K562 (cell line): ENCODE measurements at places on chromosomes 2 and 18. TPM values are rescaled to one million over a fixed set of nuclear protein-coding genes. Genes with fewer than 3 reads are reported as not detected.

GRCh38 chr2:219733746-219734145, 106.3 kb downstream of the SLC4A3 start:
- no peak overlapping the region for H3K4me3 ChIP-seq
- no peak for DNase-seq
- H3K4me1 ChIP-seq: peaks cover 8% of the 10 kb centered on the region; the same call in 2 of the 3 replicates

GRCh38 chr2:98547092-98547790, 61.1 kb downstream of the COA5 start:
- peaks cover 9% of the 10 kb centered on the region; the same call in 2 of the 3 replicates for H3K4me1 ChIP-seq
- no peaks in the 10 kb centered on the region for H3K27me3 ChIP-seq
- peaks cover 29% of the 10 kb centered on the region; the same call in 1 of the 3 replicates for H3K36me3 ChIP-seq
- DNase-seq: no peak
- H3K4me3 ChIP-seq: no peak overlapping the region
- no peak overlapping the region for H3K27ac ChIP-seq

- peak; percentile 51 for DNase-seq
- no peaks in the 10 kb centered on the region for H3K27me3 ChIP-seq
- H3K36me3 ChIP-seq: peaks cover 5% of the 10 kb centered on the region; the same call in 2 of the 3 replicates
- H3K27ac ChIP-seq: peak overlapping the region; percentile 93
- H3K4me3 ChIP-seq: no peak overlapping the region
- peaks cover 52% of the 10 kb centered on the region for H3K4me1 ChIP-seq
Observed at GRCh38 chr2:98507461-98507860, 62.8 kb downstream of the INPP4A start.

DNA sequence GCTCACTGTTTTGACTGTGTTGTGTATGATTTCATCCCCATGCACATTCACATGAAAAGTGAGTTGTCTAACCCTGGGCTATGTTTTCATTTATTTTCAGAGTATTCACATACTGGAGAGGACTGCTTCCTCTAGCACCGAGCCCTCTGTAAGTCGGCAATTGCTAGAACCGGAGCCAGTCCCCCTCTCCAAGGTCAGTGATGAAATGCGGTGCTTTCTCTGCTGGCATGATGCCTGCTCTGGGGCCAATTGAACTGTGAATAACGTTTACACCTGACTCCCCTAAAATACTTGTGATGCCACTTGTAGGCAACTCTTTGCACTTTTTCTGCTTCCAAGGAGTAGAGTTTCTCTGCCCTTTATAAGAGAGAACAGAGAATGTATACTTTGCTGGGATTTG, 126.9 kb downstream of the PRKRA start:
- H3K27ac ChIP-seq: no peak overlapping the region
- no peak for DNase-seq
- 0 out of 3 replicates have a peak, but pooled peaks cover 3% of the 10 kb centered on the region for H3K4me1 ChIP-seq
- no peak overlapping the region for H3K4me3 ChIP-seq
- H3K27me3 ChIP-seq: no peaks in the 10 kb centered on the region

DNA sequence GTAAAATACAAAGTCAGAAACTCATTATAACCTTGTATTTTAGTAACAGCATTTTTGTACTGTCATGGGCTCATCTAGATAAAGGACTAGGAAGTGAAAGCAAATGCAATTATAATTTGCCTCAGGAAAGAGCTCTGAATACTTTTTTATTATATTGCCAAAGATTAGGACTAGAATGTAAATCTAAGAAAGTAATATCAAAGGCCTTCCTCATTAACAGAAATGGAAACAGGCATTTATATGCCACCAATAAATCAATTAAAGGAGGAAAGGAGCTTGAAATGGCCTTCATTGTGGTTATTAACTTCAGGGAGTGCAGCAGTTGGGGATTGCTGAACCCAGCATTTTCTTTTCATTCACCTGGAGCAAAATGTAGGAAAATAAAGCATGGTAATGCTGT, 39.6 kb downstream of the DTNA start:
- no peaks in the 10 kb centered on the region for H3K36me3 ChIP-seq
- no peaks in the 10 kb centered on the region for H3K27me3 ChIP-seq
- no peaks in the 10 kb centered on the region for H3K4me1 ChIP-seq
- DNase-seq: no peak
- H3K27ac ChIP-seq: no peak overlapping the region

DNA sequence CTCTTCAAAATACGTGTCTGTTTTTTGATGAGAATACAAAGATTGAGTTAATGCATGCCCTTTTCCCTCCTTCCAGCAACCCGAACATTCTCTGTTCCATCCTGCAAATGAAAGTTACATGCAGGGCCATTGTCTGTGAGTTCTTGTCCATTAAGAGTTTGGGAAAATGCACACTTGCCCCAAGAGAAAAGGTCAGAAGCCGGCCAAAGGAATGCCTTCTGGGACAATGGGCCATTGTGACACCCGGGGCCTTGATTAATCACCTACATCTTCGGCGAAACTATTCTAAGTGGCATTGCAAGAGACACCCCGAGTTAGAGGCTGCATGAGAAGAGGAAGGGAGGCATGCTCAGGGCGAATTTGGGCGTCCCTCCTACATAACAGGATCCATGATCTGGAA, 73.7 kb upstream of the COPS8 start:
- H3K36me3 ChIP-seq: no peaks in the 10 kb centered on the region
- no peak overlapping the region for H3K27ac ChIP-seq
- peaks cover 6% of the 10 kb centered on the region for H3K27me3 ChIP-seq
- no peak overlapping the region for H3K4me3 ChIP-seq
- DNase-seq: no peak

POLR1B gene
- total RNA-seq: 53.9 and 60.8 TPM in 2 replicates

SCG2 gene
- total RNA-seq: 0.49 and 0.78 TPM in 2 replicates
